Activated effector memory CD4-positive, alpha-beta T cell treated with anti-CD3 and anti-CD28 coated beads, Interleukin-2, amount 50 U/mL, for 16 hours (primary cell): ENCODE measurements at places on chromosomes 13 and 19.
A peak's percentile ranks its signal among the peaks of the same experiment; 100 is the strongest.

DNA sequence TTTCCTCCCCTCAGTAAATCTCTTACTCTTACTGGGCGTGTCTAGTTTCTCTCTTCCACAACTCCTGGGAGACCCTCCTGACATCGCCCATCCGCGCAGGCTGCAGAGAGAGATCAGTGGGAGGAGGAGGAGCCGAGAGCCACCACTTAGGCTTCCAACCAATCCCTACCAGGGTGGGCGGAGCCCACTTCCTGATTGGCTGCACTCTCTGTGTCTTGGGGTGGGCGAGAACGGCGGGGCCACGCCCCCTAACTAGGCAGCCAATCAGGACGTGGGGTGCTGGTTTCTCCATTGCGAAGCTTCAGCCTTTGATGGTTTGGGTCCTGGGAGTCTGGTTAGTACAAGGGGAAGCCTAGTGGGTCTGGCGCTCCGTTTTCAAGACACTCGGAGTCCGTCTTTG is at the start of gene PMIS2:
TSS of gene PMIS2 (plus strand) at position 326 of the 400 bp plus-strand sequence. CDS start 87 bp downstream, outside the sequence.
- DNase-seq, result peak; percentile 66

DNA sequence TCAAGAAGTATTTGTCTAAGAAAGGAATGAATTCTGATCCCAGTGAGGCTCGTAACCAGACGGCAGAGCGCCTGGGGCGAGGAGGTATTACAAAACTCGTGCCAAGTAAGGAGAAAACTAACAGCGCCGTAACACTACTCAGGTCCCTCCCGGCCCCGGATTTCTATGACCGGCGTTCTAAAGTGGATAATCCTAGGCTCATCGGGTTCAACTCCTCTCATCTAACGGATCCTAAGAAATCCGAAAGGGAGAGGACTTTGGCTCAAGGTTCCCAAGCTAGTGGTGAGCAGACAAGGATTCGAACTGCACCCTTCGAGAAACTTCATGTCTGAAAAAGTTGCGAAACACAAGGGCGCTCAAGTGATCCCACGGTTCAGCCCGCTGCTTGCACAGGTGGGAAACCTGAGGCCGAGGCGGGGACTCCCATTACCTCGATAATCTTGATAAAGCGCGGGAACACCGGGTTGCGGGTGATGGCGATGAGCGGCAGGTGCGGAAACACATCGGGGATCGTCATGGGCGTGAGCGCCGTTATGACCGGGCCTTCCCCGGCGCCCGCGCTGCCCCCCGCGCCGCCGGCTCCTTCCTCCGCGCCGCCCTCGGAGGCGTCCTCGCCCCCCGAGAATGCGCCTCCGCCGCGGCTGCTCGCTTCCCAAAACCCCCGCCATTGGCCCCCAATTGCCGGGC is 529 bp downstream of the LONP1 start:
- DNase-seq, result no peak

GRCh38 chr19:34416021-34416545 is 11.9 kb downstream of the PDCD2L start:
- DNase-seq, result no peak

DNA sequence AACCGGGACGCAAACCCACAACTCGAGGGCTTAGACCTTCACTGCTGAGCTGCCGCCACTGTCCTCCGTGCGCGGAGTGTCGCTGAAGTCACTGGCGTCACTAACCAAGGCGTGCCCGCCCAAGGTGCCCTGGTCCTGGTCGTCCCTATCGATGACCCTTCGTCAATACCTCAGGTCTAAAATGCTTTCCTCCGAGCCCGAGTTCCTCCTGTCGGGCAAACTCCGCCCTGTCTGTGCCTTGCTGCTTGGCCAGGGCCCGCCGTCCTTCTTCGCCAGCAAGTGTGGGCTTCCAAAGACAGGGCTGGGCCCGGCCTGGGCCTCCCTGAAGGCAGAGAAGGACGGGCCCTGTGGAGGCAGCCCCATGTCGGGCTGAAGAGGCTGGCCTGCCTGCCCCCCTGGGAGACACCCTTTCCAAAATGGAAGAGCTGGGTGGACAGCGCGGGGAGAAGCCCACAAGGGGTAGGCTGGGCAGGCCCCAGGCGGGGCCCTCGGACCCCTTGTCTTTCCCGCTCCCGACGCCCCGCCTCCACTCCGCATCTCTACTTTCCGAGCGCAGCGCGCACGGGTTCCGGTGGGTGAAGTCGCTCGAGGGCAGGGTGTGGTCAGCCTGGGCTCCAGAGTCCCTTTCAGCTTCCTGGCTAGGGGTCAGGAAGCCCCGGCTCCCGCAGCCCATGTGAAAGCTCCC is 13.4 kb downstream of the RB1 start:
- DNase-seq, result no peak

- no peak for DNase-seq
These were observed 6.5 kb upstream of the EIF3G start for GRCh38 chr19:10126213-10126639.

DNA sequence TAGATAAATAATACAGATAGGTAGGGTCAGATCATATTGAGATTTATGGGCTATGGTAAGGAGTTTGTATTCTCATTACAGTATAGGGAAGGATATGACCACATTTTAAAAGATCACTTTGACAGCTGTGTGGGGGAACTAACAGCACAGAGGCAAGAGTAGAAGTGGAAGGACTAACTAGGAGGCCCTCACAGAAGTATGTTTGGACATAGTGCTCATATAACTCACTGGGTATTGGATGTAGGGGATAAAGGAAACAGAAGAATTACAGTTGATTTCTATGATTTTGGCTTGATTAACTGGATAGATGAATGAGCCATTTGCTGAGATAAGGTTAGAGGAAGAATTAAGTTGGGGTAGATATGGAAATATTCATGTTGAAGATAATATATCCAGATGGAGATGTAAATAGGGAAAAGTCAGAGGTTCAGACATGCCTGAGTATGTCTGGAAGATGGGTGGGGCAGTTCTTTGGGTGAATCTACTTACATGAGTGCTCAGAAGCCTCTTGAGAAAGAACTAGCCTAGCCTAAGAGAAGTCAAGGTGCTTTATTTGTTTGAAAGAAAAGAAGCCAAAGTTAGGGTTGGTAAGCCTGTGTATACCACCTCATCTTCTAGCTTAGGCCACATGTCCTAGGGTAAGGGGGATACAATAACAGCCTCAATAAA is 133.4 kb downstream of the NDFIP2 start:
- DNase-seq, result no peak

- no peak for DNase-seq
These were observed 1.8 kb upstream of the DIAPH3 start for GRCh38 chr13:60165391-60166099.

DNA sequence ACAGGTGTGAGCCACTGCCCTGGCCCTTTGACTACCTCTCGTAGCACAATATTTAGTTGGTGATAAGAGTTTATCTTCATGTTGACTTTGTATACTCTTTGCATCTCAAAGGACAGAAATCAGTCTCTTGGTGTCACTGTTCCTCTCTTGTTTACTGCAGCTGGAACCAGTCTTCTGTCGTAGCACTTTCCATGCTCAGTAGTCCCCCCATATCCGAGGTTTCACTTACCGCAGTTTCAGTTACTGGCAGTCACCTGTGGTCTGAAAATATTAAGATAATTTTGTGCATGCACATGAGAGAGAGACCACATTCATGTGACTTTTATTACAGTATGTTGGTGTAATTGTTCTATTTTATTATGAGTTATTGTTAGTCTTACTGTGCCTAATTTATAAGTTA is 49.1 kb downstream of the WASF3 start:
- DNase-seq, result no peak

- peak; percentile 73 for DNase-seq
These were observed 1.6 kb downstream of the ELAVL3 start for GRCh38 chr19:11479090-11479897.

GRCh38 chr19:43777163-43777695 is 3.5 kb downstream of the KCNN4 start:
- peak; percentile 74 for DNase-seq
